CD4-positive, alpha-beta T cell (primary cell): ENCODE measurements at places on chromosomes 1 and 21. TPM values are rescaled to one million over a fixed set of nuclear protein-coding genes. Genes with fewer than 3 reads are reported as not detected.

The EDEM3 gene
- 20.0 TPM for total RNA-seq

DNA sequence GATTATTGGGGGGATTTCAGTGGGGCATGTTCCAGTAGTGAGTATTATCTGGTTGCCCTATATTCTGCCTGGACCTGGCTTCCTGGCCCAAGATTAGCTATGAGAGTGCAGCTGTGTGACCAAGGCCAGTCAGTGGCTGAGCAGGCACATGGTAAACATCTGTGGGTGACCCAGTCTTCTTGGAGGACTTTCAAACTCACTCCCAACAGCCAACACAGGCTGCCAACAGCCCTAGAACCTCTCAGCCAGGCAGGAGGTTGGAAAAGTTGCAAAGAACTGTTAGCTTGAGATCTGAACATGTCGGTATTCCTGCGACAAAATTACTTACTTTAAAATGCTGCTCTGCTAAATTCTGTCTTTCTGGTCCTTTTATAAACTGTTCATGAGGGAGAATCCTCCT is 192.4 kb downstream of the TGFBR3 start:
- peaks cover 8% of the 10 kb centered on the region for H3K4me1 ChIP-seq
- H3K27me3 ChIP-seq: no peaks in the 10 kb centered on the region
- no peak for DNase-seq
- peaks cover 18% of the 10 kb centered on the region for H3K36me3 ChIP-seq
- H3K27ac ChIP-seq: no peak overlapping the region

DNA sequence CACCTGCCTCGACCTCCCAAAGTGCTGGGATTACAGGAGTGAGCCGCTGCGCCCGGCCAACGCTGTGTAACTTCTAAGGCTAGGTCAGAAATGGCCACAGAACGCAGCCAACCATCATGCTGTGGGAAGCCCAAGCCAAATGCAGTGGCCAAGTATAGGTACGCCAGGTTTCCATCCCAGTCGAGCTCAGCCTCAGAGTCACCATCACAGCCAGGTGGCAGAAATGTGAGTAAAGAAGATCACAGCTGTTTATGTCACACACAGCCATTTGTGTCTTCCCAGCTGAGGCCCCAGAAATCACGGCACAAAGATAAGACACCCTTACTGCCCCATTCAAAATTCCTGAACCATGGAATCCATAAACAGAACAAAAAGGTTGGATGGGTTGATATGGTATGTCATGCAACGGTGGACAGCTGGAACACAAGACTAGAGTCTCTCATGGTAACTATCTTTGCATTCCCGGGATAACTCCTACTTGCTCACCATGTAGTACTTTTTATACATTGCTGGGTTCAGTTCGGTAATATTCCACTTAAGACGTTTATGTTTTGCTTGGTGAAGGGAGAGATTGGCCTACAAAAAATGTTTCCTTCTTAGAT is 84.3 kb downstream of the SLC45A1 start:
- DNase-seq: no peak
- H3K4me1 ChIP-seq: peaks cover 28% of the 10 kb centered on the region
- peaks cover 49% of the 10 kb centered on the region for H3K36me3 ChIP-seq
- no peak overlapping the region for H3K4me3 ChIP-seq

DNA sequence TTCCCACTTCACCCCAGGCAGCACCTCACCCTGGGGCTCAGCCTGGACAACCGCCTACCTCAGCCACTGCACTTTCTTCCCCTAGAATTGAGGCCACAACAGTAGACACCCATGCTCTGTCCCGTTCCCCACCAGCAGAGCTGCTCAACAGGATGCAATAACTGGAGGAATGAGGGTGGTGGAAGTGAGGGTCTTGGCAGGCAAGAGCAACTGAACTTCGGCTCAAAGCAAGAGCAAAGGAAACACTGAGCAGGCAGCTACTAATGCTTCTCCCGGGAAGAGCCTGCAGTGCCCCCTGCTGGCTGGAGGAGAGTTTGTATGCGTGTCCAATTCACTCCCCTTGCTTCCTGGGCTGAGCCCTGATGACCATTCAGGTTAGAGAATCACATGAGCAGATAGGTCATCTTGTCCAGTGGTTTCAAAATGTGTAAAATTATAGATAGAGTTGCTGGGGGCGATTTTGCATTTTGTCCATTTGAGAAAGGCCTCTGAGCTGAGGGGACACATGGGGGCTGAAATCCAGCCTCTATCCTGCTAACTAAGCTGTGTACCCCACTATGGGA is 13.9 kb downstream of the NT5C1A start:
- DNase-seq: peak; percentile 57
- peaks cover 11% of the 10 kb centered on the region for H3K4me1 ChIP-seq
- H3K27ac ChIP-seq: no peak overlapping the region

- H3K36me3 ChIP-seq: peaks cover 86% of the 10 kb centered on the region
- no peak overlapping the region for H3K27ac ChIP-seq
- DNase-seq: no peak
- no peak overlapping the region for H3K4me3 ChIP-seq
- no peaks in the 10 kb centered on the region for H3K27me3 ChIP-seq
- no peaks in the 10 kb centered on the region for H3K4me1 ChIP-seq
Observed at GRCh38 chr1:11147197-11147770, 41.9 kb upstream of the ANGPTL7 start.

The HAX1 gene
- 62.5 TPM for total RNA-seq

DNA sequence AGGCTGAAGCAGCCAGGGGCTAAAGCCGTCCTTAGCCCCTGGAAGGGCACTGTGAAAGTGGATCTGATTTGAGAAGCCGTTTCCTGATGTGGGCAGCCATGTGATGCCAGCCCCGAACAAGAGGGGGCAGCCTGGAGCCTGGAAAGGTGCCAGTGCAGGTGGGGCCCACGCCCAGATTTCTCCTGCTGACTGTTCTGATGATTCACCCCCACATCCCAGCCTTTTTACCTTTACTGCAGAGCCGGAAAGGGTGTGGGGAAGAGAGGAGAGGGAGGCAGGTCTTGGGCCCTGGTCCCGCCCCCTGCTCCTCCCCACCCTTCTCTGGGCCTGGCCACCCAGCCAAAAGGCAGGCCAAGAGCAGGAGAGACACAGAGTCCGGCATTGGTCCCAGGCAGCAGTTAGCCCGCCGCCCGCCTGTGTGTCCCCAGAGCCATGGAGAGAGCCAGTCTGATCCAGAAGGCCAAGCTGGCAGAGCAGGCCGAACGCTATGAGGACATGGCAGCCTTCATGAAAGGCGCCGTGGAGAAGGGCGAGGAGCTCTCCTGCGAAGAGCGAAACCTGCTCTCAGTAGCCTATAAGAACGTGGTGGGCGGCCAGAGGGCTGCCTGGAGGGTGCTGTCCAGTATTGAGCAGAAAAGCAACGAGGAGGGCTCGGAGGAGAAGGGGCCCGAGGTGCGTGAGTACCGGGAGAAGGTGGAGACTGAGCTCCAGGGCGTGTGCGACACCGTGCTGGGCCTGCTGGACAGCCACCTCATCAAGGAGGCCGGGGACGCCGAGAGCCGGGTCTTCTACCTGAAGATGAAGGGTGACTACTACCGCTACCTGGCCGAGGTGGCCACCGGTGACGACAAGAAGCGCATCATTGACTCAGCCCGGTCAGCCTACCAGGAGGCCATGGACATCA is at the start of gene SFN:
Gene SFN (plus strand): TSS at position 369 of the 904 bp plus-strand sequence. CDS start 64 bp downstream, at position 433.
- H3K36me3 ChIP-seq: peaks cover 3% of the 10 kb centered on the region
- no peaks in the 10 kb centered on the region for H3K27me3 ChIP-seq
- peak; percentile 57 for DNase-seq
